ENCODE measurements at places on chromosomes 2 and 18.

GRCh38 chr18:22609642-22610041 lies 191.9 kb upstream of the CTAGE1 start:
- DNase-seq = no peak

DNA sequence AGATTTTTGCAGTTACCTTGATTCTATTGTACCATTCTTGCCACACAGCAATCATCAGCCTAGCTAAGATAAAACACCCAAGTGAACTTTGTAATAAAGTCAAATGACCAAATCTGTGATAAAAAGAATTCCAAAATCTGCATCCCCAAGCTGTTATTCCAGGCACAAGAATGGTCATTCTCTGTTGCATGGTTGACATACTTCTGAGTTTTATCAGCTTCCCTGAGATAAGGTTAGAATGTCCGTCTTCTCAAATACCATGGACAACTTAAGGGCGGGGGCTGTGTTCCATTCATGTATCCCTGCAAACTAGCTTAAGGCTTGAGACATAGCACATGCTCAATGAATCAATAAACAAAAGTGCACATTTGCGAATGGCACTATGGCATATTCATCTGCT lies 8.1 kb upstream of the BMP10 start:
- DNase-seq = no peak

DNA sequence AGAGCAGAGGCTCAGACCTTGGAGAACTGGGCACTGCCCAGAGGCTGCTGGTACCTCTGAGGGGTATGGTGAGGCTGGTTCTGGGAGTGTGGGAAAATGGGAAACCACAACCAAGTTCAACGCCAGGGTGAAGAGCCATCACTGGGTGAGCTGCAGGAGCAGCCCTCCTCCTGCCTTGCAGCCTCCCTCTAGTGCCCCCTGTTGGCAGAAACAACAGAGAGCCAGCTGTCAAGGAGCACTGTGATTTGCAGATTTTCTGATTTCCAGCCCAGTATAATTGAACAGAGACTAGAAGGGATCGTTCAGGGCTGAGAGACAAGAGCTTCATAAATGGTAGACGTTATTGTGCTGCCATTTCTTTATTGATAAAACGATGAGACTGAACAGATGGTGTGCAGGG lies 50.5 kb downstream of the MAPK4 start:
- no peak for DNase-seq

DNA sequence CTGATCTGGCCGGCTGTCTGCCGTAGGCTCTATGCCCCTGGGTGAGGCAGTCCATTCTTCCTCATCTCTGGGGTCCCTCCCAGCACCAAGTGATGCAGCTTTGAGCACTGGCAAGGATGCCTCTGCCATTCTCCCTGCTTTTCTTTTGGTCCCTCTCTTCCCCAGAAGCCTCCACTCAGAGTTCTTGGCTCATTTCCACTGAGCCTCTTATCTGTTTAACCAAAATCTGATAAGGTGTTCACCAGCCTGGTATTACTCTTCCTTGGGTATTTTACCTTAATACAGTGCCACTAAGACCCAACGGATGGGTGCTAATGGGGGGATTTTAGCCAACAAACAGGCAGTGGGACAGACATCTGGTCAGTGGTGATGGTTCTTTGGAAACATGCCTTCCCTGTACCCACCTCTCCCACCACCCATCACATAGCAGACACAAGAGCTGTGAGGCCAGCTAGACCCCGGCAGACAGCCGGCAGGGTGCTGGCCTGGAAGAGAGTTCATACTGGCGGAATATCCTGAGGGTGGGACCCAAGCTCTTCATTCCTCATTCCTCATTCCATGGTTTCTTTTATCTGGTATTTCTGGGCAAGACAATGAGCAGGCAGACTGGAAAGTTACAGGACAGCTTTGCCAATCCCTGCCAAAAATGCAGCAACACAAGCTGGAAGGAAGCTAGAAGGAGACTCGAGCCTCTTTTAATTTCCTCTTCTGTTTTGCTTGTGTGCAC lies 34.6 kb downstream of the ZBTB7C start:
- no peak for DNase-seq
